ENCODE measurements at places on chromosomes 16 and 17.
A peak's percentile ranks its signal among the peaks of the same experiment; 100 is the strongest.

GRCh38 chr16:4682616-4683254 lies 10.6 kb upstream of the NUDT16L1 start:
- DNase-seq, result no peak

DNA sequence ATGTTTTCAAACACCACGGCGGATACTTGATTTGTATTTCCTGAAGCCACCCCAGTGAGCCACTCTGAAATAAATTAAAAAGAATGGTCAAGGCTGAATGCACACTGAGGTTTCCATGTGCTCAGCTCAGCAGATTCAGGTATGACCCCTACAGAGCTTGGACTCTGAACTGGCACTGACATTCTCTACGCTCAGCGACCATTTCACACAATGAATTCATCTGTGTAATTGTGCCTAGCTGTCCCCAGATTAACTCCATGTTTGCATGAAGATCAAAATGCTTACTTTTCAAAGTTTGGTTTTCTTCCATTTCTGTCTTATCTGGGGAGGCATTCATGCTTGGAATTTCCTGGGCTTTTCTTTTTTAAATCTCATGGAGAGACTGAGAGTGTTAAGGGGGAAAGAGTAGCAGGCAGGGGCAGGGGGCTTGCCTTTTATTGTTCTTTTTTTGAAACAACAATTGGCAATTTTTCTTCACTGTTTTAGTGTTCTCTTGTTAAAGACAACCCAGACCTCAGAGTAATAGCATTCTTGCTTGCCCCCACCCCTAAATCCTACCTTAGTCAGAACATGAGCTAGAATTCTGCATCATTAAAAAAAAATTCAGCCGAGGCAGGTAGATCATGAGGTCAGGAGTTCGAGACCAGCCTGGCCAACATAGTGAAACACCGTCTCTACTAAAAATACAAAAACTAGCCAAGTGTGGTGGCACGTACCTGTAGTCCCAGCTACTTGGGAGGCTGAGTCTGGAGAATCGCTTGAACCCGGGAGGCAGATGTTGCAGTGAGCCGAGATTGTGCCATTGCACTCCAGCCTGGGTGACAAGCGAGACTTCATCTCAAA lies 85.5 kb upstream of the HNF1B start:
- DNase-seq, result no peak

- no peak for DNase-seq
These were observed 507.8 kb upstream of the EEF2KMT start for GRCh38 chr16:5605404-5605803.

DNA sequence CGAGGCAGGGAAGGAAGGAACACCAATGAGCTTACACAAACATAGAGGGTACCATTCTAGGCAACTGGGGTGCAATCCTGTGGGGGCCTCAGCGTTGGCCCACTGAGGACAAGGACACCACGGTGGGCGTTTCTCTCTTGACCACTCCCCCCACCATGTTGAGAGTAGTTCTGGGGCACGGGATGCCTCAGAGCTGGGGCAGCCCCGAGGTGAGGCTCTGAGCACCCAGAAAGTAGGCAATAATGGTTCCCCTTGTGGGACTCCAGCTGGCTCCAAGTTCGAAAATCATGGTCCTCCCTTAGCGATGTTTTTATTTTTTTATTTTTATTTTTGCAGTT lies 5.1 kb downstream of the PRSS21 start:
- no peak for DNase-seq

DNA sequence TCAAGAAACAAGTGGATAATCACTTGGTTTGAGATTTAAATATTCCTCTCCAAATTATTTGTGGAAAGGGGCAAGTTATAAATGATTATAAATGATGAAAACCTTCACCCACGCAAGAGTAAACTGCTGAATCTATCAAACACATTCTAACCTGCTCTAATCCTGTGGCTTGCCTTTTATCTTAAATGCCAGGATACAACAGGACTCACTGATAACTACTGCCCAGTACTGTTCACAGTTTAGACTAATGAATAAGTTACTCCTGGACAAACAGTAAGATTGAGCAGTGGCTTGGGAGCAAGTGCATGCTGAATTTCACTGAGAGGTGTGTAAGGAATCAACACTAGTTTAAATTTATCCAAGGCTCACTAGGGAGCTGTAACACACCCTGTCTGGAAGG lies 31.1 kb downstream of the IGF2BP1 start:
- no peak for DNase-seq

GRCh38 chr17:16486373-16487250 lies 5.4 kb downstream of the LRRC75A start:
- DNase-seq, result peak; percentile 93

GRCh38 chr17:30939051-30939689 lies 17.4 kb downstream of the ADAP2 start:
- DNase-seq, result no peak

DNA sequence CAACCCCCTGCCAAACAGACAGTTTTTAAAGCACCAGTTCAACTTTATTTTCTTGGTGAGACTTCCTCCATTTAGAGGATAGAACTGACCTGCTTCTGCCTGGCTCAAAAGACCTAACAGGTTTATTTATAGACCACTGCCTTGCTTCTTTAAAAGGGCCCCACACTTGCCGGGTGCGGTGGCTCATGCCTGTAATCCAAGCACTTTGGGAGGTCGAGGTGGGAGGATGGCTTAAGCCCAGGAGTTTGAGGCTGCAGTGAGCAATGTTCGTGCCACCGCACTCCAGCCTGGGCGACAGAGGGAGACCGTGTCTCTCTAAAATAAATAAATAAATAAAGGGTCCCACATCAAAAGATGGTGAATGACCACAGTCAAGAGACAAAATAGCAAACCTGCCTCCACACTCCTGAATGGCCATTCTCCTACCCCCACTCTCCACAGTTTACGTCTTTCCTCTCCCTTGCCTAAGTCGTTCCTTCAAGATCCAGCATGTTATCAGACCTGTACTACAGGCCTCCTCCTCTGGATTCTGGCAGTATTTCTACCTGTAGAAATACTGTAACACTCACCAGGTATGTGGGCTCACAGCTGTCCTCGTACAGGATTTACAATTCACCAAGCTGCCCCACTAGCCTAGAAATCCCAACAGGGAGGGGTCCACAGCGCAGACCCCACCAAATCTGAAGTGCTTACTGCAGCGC lies 95.6 kb downstream of the SMG6 start:
- no peak for DNase-seq

DNA sequence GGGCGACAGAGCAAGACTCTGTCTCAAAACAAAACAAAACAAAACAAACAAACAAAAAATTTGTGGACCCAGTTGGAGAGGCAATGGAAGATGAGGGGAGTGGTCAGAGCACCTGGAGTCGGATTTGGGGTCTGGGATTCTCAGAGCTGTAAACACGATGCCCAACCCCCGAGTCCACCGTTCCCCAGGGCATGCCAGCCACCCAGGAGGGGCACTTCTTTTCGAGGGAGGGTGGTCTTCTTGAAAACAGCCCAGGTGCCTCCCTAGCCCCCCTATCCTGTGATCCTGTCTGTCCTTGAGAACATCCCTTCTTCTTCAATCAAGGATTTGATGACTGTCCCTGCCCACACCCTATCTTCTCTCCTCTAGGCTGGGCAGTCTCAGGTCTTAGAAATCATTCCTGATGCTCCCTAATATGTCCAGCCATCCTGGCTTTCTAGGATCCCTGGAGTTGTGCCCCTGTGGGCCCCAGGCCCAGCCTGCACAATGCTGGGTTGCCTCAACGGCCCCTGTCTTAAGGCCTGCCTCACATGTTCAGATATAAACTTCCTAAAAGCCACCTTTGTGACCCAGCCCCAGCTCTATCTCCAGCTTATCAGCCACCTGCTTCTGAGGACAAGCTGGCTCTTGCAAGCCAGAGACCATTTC lies 3.1 kb upstream of the SLC13A2 start:
- DNase-seq, result no peak

GRCh38 chr16:10850478-10850850 lies 26.5 kb upstream of the CIITA start:
- no peak for DNase-seq

GRCh38 chr17:40251576-40251975 lies 32.5 kb downstream of the WIPF2 start:
- DNase-seq, result no peak

DNA sequence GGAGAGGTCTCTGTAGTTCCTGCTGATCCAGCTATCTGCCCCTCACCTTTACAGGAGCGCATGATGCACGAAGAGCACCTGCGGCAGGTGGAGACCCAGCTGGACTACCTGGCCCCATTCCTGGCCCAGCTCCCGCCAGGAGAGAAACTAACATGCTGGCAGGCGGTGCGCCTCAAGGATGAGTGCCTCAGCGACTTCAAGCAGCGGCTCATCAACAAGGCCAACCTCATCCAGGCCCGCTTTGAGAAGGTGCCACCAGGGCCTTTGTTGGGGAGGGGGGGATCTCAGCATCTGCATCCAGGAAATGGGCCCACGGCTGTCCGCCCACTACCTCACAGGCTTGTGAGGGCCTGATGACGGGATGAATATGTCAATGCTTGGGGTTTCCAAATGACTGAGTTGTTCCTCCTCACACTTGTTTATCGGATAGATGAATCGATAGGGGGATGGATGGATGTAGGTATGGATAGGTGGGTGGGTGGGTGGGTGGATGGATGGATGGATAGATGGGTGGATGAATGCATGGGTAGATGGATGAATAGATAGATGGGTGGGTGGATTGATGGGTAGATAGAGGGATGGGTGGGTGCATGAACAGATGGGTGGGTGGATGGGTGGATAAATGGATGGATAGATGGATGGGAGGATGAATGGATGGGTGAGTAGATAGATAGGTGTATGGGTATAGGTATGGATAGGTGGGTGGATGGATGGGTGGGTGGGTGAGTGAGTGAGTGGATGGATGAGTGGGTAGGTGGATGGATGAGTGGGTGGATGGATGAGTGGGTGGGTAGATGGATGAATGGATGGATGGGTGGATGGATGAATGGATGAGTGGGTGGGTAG lies 7.0 kb upstream of the KATNB1 start:
- DNase-seq, result no peak

- no peak for DNase-seq
These were observed 4.8 kb downstream of the CD2BP2 start for GRCh38 chr16:30350134-30350871.

DNA sequence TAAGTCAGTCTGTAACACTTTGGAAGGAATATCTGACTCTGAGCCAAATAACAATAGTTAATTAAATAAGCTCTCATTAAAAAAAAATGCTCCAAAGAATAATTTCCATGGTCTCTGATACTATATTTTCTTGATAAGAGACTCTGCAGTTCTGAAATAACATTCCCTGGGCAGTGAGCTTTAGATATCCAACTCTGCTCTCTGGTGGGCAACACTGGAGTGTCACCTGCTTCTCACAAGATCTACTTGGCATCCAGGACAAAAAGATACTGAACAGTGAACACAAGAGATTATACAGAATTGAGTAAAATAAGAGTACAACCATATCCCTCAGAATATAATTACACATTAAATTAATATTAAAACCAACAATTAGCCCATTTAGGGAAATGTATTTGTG lies 13.7 kb downstream of the BLMH start:
- DNase-seq, result peak; percentile 30

- no peak for DNase-seq
These were observed 27.9 kb upstream of the DBNDD1 start for GRCh38 chr16:90046971-90047713.

DNA sequence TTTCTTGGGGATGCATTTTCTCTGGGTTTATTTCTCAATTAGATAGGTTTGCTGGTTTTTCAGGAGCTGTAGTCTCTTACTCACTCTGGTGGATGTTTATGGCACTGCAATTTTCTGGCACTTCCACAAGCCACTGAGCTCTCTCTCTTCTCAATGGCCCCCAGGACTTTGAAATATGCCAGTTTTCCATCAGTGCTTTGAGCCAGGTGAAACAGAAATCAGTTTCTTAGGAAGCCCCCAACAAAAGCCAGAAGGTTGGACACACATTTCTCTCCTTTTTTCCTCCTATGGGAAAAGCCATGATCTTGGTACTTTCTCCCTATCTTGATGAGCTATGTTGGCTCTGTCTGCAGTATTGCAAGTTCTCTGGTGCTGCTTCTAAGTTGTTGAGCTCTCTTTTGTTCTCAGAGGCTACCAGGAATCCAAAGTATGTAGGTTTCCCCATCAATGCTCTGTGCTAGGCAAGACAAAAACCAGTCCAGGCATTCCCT lies 90.7 kb upstream of the SMIM36 start:
- DNase-seq, result peak; percentile 2

- DNase-seq, result no peak
These were observed 199.3 kb downstream of the NTN1 start for GRCh38 chr17:9220398-9221146.

DNA sequence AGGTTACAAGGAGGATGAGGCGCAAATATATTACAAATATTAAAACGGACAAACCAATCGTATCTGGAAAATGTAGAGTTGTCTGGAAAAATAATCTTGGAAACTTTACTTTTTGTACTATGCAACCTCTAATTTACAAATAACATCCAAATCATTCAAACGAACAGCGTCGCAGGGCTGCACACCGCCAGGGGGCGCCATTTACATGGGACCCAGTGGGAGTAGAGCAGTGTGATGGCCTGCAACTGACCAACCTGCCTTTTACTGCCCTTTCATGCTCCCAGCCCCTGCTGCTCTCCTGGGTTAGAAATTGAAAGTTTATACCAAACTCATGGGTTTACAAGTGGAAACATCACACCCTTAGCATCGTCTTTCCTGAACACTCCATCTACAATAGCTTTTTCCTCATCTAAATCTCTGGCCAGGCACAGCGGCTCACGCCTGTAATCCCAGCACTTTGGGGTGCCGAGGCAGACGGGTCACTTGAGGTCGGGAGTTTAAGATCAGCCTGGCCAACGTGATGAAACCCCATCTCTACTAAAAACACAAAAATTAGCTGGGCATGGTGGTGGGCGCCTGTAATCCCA lies 10.0 kb downstream of the PITPNC1 start:
- DNase-seq, result peak; percentile 15

- no peak for DNase-seq
These were observed 59.6 kb downstream of the GSG1L start for GRCh38 chr16:28003923-28004322.

DNA sequence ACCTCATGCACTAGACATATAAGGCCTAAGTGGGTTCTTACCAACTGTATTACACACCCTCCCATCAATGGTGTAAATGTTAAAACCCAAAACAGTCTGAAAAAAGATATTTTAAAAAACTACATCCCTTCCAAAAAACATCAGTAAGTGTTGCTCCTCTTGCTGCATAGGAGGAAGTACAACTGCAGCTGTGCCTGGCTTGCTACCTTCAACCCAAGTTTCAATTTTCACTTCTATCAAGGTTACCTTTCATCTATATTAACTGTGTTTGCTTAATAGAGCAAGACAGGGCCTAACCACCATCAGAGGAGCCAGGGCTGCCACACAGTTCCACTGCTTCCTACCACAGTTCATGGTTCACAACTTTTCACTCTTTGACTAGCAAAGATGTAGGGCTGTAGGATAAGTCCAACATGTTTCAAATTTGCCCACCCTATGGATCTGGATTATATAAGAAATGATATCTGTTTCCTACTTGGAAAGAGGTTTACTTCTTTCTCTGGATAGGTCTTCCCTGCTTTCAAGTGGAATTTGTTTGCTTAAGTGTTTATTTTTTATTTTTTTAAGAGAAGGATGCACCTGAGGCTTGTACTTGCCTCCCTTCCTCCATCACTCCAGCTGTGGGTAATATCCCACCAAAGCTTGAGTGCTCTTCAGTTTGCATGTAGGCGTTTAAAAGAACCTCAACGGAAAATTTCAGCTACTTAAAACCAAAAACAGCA lies 56.7 kb downstream of the GRB7 start:
- DNase-seq, result no peak
